ENCODE measurements at places on chromosomes 3 and 15.

GRCh38 chr3:141764986-141765385, 1.8 kb downstream of the GRK7 start:
- DNase-seq: no peak

- no peak for DNase-seq
Measured at GRCh38 chr3:62415312-62415801, 42.0 kb upstream of the FEZF2 start.

DNA sequence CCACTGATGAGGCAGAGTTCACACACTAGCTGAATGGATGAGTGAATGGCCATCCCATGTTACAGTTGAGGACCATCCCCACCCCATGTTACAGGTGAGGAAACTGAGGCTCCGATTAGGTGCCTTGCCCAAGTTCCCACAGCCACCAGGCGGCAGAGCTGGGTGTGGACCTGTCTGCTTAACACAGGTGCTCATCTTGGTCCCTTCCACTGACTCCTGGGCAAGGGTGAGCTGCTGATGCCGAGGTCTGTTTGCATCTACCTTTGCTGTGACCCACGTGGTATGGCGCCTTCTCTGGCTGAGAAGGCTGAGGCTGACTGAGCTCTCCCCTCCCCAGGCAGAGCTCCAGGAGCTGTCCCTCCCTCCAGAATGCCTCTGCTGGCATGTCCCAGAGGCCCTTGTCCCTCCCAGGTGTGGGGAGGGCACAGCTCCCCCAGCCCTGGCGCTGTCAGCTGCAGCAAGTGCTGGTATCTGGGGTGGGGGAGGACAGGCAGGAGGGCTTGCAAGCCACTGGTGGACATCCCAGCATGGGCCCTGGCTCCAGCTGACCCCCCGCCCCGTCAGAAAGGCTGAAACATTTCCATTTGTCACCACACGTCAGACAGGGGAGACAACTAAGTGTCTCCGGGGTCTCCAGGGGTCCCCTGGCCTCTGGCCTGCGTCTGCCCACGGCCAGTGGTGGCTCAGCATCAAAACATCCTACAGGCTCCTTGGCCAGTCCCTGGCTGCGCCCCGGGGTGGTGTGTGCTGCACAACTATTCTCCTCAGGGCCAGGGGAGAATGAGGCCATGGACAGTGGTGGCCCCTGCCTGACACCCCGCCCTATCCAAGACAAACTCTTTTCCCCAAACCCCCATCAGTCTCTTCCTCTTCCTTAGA, 105.4 kb downstream of the ADCY5 start:
- no peak for DNase-seq

DNA sequence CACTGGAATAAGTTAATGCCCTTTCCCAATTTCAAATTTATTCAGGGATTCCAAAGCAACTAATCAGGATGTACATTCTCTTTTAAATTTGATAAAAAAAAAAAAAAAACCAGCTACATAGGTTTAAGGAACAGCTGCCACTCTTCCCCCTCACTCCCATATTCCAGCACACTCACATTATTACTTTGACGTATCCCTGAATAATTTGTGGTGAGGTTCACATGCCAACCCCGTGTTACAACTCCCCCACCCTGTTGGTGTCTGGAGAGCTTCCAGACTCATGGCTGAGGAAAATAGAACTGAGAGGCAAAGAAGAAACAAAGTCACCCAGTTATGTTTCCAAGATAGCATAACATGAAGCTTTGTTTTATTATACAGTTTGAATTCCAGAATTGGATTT, 300.5 kb upstream of the MME start:
- peak; percentile 37 for DNase-seq

DNA sequence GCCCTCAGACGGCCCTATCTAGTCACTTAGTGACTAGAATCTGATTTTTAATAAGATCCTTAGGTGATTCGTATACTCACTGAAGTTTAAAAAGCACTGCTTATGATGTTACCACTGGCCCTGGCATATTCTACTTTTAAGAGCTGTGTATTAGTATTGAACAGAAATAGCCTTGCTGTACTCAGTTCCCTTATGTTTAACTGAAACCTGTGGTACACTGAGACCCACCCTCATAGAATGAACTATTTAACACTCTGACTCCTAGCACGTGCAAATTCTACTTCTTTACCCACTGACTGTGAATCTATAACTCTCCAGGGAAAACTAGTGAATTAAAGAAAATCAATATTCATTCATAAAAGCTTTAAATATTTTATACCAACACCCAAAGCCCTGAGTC, 108.9 kb downstream of the CCNL1 start:
- DNase-seq: no peak

GRCh38 chr3:127035677-127036076, 52.8 kb downstream of the PLXNA1 start:
- peak; percentile 81 for DNase-seq
